ENCODE measurements at places on chromosomes 7 and 10.
A peak's percentile ranks its signal among the peaks of the same experiment; 100 is the strongest.

- peak; percentile 8 for DNase-seq
Observed at GRCh38 chr10:121426307-121426706, 171.9 kb downstream of the FGFR2 start.

- DNase-seq = no peak
Observed at GRCh38 chr7:66015440-66016130, 33.6 kb upstream of the GUSB start.

GRCh38 chr7:116315803-116316202 is 105.5 kb downstream of the TES start:
- DNase-seq = no peak

DNA sequence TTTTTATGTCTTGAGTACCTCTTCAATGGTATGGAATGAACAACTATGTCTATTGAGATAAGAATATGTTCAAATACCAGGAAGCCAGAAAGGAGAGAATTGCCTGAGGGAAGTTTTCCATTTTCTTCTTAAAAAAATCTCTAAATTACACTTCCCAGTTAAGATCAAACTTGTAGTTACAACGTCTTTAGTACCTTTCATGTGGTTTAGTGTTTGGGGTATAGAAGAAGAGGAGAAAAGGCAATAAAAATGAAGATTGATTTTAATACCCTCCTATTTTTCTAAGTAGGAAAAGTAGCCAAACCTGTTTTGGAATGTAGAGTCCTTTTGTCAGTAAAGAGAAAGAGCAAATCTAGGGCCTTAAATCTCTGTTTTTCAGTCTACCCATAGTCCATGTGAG is 470.0 kb upstream of the SEMA3A start:
- DNase-seq = no peak

- no peak for DNase-seq
Observed at GRCh38 chr7:112150823-112151641, 55.2 kb downstream of the DOCK4 start.

DNA sequence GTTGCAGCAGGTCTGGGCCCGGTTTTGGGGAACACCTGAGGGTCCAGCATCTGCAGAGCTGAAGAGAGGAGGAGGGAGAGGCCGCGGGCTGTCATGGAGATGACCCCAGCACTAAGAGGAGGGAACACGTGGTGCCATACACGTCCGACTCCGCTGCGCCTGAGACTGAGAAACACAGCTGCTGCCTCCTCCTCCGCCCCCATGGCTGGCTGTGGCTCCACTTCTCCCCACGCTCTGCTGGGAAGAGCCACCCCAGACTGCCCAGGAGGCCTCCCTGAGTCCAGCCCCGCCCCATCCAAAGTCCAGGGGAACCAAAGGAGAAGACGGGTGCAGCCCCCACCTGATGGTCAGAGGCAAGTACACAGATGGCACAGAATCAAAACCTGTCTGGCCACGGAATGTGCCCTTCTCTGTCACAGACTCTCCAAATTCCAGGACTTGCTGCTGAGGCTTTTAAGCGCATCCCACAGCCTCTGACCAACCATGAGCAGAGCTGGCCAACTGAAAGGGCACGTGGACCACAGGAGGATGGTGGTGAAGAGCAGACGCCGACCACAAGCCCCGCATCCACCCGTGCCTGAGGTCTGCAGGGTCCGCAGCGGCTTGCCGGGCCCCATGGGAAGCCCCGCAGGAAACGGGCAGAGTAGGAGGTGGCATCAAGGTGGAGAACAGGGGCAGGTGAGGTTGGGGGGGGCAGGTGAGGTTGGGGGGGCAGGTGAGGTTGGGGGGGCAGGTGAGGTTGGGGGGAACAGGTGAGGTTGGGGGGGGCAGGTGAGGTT is 24.0 kb downstream of the STK32C start:
- DNase-seq = no peak

DNA sequence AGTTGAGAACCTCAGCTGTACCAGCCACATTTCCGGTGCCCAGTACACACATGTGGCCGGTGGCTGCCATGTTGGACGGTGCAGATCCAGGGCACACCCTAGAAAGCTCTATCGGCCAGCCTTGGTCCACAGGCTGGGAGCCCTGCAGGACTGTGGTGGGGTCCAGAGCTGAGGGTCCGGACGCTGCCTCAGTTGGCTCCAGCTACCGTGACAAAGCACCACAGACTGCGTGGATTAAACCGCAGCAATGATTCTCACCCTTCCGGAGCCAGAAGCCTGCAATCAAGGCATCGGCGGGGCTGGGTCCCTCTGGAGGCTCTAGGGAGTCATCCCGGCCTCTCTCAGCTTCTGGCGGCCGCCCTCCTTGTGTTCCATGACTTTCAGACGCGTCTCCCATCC is 50.1 kb downstream of the PDGFA start:
- no peak for DNase-seq

Measured in Jurkat, Clone E6-1 (cell line).